Type B pancreatic cell (in vitro differentiated cells): ENCODE measurements at places on chromosomes 5 and 9. TPM values are rescaled to one million over a fixed set of nuclear protein-coding genes. Genes with fewer than 3 reads are reported as not detected.

GRCh38 chr9:105118636-105119035 is 125.8 kb upstream of the SLC44A1 start:
- no peak for DNase-seq

DNA sequence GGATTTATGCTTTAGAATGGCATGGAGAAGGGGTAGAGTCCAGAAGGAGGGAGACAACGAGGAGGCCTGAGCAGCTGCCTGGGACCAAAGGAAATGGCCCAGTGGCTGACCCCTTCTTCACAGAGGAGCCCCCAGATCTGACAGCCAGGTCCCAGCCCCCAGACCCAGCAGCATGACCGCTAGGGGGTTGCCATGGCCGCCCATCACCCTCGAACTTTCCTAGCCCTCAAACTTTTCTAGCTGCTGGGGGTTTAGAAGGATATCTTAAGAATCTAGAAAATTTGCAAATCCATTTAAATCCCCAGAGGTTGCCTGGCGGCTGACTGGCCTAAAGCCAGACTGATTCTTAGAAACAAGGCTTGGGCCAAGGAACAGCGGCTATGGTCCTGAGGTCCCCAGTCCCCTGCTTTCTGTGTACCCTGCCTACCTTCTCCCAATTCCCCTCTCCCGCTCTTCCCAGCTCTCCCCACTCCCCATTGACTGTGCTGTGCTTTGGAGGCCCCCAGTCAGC is 972 bp downstream of the PDGFRB start:
- DNase-seq, result no peak

Gene FAM221B
- 1.1 TPM in 1 of 2 replicates, not detected in the other for total RNA-seq

DNA sequence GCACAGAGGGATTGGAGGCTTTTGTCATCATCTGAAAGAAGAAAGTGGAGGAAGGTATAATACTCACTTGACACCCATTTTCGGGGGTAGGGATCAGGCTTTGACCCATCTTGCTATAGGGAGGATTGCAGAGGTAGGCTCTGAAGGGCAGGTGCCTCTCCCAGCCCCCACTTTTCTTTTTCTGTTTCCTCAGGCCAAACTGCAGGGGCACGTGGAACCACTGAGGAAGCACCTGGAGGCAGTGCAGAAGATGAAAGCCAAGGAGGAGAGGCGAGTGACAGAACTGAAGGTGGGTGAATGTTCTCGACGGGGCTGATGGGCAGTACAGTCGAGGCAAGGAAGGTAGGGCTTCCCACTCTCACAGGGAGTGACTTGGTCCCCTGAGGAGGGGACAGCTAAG is 7.5 kb downstream of the TRIM41 start:
- DNase-seq, result no peak
